ENCODE measurements at places on chromosomes 12 and 14.
A peak's percentile ranks its signal among the peaks of the same experiment; 100 is the strongest.

- no peak for DNase-seq
Measured at GRCh38 chr12:9405886-9406563, 197.8 kb upstream of the PZP start.

DNA sequence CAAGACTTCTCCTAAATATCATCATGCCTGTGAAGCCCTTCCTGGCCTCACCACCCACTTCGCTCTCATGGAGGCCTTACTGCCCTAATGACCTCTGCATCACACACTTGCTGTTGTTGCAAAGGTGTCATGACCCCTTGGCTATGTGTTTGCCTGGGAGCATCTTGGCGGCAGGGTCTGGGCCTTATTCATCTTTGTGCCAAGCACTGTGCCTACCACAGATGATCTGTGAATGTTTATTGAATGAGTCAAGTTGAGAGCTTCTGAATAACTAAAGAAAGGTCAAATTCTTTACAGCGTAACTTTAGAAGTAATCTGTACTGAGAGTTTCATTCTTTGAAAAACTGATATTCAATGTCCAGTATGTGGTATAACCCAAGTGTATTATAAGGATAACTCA is 113.3 kb downstream of the TTC8 start:
- DNase-seq = no peak

- DNase-seq = no peak
Measured at GRCh38 chr12:23193552-23193951, 568.6 kb downstream of the ETNK1 start.

DNA sequence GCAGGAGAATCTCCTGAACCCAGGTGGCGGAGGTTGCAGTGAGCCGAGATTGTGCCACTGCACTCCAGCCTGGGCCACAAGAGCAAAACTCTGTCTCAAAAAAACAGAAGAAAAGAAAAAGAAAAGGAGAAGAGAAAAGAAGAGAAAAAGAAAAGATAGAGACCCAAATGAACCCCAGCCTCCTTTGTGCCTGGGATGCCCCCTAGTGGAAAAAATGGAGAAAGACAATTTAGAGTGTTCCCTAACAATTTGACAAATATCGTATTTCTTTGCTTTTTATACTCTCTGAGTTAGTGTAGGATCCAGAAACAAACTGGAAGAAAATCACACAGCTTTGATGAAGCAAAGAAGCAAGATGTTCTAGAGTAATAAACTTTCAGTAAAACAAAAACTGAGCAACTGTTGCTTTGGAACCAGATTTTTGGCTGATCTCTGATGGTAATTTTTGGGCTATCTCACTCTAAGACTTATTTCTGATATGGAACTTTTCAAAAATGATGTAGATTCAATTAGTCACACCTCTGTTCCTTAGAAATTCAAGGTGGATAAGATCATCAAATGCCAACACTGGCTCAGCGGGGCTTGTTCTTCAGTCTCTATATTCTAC is 18.6 kb upstream of the PRKAB1 start:
- no peak for DNase-seq

- peak; percentile 64 for DNase-seq
Measured at GRCh38 chr14:21014761-21015190, 10.1 kb downstream of the NDRG2 start.

- no peak for DNase-seq
Measured at GRCh38 chr12:1212526-1212925, 221.5 kb downstream of the ERC1 start.

DNA sequence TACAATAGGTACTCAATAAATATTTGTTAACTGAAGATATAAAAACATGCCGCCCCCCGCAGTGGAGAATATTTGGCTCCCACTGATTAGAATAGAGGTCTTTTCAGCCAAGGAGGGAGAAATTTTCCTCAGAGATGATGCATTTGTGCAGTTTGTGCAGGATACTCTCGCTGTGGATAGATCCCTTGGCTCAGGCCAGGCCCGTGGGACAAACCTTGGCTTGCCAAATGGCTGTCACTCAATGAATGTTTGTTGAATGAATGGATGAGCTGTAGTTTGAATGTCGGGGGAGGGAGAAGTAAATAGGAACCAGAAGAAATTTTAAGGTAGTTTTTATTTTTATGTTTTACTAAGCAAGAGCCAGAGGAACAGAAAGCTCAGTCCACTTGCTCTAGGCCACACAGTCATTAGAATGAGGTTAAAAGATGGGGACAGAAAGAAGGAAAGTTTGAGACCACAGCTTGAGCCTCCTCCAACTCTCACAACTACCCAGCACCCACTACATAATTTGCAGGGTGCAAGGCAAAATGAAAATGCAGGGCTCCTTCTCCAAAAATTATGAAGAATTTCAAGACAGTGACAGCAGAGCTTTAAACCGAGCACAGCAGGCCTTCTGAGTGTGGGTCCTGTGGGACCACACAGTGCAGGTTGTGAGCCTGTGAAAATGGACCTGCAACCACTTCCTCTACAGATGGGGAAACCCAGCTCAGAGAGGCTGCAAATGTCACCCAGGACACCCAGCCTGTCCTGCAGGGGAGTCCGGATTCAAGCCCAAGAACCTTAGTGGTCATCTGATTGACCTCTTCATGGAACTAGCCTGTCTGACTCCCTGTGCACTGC is 51.4 kb downstream of the WSCD2 start:
- DNase-seq = no peak

DNA sequence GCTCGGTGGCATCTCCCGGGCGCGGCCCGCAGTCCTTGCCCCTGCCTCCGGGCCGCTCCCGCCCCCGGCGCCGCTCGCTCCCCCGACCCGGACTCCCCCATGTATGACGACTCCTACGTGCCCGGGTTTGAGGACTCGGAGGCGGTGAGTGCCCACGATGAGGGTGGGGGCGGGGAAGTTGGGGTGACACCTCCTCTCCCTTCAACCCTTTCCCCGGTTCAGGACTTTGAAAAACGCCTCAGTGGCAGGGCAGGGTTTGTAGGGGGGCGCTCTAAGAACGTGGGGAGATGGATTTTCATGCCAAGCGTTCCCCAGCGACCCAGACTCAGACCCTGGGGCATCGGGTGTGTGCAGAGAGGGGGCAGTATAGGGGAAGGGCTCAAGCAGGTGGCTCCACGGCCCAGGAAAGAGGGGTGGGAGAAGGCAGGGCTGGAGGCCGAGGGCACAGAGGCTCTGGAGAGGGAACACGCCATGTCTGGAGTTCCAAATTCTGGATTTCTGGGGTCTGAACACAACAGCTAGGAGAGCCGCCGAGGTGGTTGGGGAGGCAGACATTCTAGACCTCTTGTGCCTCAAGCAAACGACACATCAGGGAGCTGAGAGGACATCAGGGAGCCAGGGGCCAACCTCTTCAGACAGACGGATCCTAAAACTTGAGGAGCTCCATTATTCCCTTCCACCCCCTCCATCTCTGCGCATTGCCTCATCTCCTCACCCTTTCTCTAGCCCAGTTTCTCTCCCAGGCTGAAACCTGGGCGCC is 715 bp downstream of the CACNB3 start:
- no peak for DNase-seq

DNA sequence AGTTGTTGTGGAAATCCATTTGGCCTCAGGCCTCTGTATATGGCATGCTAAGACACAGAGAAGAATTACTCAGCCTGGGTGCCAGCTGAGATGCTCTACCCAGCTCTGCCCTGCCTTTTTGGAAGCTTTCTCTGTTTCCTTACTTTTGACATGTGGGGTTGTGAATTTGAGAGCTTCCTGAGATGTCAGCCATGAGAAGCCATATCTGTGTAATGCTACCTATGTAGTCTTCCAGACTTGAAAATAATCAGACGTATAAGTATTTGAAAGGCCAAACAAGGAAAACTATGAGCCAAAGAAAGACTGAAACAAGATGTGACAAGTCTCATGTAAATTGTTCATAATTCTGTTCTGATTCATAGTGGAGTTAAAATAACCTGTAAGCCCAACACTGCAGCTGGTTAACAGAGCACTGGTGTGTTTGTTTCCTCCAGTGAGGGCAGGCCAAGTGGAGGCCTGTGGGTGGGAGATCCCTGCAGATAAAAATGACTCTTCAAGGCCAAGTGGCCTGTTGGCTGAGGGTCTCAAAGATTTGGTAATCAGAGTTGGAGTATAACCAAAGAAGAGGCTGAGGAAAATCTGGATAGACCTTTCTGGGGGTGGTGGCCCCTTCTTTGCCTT is 94.0 kb downstream of the TMX1 start:
- DNase-seq = no peak

DNA sequence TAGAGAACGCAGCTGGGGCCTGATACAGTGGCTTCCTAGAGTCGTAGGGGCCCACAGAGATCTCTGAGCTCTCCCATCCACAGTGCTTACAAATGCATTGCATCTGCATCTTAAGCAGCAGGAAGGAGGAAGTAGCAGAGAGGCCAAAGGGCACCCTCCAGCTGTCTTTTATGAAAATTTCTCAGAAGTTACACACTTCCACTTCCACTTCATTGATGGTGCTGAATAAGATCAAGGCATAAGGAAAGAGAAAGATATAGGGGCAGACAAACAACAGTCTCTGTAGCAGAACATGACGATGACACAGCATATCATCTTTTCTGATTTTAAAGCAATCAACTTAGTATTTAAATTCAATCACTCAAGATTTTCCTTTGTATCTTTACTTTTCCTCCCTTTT is 51.6 kb upstream of the ABCC9 start:
- DNase-seq = no peak

- DNase-seq = no peak
Measured at GRCh38 chr14:91229743-91230200, 14.7 kb downstream of the GPR68 start.

DNA sequence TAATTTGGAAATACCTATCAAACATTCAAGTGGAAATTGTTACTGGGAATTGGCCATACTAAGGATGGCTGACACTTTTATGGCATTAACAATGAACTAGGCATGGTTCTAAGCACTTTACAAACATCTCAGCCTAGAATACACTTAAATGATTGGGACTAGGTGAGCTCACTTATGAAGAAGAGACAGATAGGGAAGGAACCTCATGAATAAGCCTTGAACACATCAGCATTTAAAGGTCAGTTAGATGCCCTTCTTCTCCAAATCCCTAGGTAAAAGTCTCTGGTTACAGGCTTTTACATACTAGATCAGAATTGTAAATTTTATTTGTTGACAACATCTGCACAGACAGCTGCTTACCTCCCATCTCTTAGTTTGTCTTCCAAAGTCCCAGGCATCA is 488.6 kb downstream of the RMST start:
- DNase-seq = no peak

DNA sequence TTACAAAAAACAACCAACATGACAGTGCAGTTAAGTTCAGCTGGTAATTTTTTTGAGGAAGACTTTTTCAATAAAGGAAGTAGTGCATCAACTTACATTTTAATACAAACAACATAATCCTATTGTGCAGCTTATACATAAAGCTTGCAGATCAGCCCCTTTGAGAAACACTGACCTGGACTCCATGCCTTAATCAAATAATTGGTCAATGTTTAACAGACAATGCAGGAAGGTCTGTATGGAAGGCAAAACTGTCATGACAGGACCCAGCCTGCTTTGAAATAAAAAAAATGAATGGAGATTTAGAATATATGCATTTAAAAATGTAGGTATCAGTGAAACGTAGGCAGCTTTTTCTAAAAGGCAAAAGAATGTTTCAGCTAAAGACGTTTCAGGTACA is 321.7 kb upstream of the RPL10L start:
- DNase-seq = no peak

- DNase-seq = no peak
Measured at GRCh38 chr12:131139363-131140068, 185.8 kb downstream of the ADGRD1 start.

GRCh38 chr12:62924084-62924483 is 10.9 kb downstream of the PPM1H start:
- no peak for DNase-seq

GRCh38 chr12:105967038-105967776 is 171.5 kb downstream of the NUAK1 start:
- DNase-seq = no peak

GRCh38 chr12:6222078-6222654 is 22.0 kb downstream of the CD9 start:
- no peak for DNase-seq

DNA sequence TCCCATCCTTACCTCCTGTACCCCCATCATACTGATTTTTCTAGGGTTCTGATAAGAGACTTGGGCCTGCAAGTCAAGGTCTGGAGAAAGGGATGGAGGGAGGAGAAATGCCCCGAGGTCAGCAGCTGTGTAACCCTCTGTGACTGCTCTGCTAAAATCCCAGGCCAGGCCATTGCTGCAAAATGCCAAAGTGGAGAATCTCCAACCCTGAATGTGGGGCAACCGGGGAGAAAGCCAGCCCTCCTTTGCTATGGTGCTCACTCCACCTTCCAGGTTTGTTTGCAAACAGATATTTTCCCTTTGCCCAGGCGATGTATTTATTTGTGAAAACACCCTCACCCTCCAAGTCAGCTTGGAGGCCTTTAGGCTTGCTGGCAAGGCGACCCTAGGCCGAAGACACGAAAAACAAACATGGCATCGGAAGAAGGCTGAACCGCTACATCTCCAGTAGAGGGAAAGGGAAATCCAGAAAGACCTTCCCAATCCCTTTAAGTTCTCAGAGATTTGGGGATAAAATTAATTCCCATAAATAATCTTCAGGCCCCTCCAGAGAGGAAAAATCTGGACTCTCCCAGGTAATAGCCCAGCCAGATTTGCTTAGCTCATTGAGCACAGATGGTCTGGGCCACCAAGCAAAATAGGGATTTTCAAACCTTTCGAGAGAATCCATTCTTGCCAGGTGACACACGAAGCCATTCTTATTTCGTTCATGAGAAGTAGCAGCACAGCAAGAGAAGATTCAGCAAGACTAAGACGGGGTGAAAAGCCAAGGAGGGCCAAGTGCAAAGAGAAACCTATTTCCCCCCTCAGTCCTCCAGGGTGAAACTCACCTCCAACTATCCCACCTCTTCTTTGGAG is 1.3 kb upstream of the TBX5 start:
- DNase-seq = no peak

GRCh38 chr14:99315197-99315596 is 43.2 kb upstream of the BCL11B start:
- no peak for DNase-seq

- no peak for DNase-seq
Measured at GRCh38 chr12:18454330-18454729, 193.0 kb downstream of the PIK3C2G start.

DNA sequence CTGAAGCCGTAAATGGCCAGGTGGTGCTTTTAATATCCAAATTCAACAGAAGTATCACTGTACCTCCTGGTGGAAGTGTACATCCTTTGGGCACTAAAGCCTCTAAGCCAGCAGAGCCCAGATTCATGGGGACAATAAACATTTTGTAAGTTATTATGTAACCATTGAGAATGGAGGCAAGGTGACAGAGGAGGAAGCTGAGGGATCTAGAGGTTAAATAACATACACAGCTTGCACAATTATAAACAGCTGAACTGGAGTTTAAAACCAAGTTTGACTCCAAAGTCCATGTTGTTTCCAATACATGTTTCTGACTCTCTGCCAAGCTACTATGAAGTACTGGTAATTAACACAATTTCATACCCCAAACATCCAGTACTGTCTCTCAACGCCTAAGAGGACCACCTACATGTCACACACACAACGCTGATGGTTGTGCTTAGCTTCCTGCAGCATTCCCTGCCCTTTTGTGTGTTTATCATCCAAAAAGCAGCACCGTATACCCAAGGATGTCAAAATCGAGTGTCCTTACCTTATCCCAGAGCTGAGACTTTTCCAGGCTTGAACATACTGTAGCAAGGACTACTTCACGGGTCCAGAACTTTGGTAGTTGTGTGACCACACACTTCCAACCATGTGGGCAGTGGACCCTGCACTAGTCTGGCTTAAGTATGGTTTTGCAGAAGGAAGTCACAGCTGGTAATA is 41.3 kb downstream of the EGLN3 start:
- DNase-seq = no peak

- peak; percentile 46 for DNase-seq
Measured at GRCh38 chr12:27940756-27941402, 31.7 kb downstream of the PTHLH start.

- DNase-seq = no peak
Measured at GRCh38 chr12:49255857-49256637, 8.8 kb upstream of the TUBA1C start.
